Suprapubic skin (tissue), 4 donors: ENCODE measurements at places on chromosomes 13 and 19.

DNA sequence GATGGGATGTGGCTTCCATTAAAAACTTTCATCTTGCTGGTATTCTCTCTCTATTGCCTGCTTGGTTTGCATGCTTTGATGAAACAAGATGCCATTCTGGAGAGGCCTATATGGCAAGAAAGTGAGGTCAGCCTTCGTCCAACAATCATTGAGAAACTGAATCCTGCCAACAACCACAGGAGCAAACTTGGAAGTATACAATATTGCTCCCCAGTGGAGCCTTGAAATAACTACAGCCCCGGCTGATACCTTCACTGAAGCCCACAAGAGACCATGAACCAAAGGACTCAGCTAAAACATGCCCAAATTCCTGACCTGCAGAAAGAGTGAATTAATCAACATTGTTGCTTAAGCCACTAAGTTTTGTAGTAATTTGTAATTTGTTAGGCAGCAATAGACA lies 82.5 kb upstream of the FGF14 start:
- DNase-seq, result no peak

DNA sequence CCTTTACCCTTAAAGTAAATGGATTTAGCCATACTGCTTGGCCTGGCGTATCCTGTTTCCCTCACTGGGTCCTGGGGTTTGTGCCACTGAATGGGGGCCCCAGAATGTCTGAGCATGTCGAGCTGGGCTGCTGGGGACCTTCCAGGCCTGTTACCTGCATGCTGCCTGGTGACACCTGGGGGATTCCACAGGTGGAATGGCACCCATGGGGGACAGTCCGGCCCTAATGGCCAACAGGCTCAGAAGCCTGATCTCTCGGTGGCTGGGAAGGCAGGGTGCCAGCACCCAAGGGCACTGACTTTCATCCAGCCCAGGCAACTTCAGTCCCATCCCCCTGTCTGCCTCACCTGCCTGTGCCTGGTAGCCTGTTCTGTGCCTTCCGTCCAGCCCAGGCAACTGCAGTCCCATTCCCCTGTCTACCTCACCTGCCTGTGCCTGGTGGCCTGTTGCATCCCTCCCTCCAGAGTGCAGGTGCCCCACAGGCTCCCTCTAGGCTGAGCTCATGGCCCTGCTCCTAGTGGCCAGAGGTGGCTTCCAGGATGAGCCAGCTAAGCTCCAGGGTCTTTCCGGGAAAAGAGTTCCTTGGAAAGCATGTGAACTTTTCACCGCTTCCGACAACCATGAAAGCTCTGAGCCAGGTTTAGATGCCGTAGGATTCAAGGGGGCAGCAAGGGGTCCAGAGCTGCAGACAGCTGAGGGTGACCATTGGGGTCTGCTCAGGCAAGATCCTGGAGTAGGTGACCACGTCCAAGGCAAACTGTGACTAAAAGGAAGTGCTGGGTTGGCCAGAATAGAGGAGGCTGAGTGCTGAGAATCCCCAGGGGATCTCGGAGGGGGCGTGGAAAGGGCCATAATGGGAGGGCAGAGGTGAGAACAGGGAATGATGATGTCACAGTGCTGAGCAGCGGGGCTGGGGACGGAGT lies 30.3 kb upstream of the ZNF492 start:
- DNase-seq, result no peak

- peak; percentile 84 for DNase-seq
These were observed 22.8 kb upstream of the SIGLEC11 start for GRCh38 chr19:49983645-49984229.

DNA sequence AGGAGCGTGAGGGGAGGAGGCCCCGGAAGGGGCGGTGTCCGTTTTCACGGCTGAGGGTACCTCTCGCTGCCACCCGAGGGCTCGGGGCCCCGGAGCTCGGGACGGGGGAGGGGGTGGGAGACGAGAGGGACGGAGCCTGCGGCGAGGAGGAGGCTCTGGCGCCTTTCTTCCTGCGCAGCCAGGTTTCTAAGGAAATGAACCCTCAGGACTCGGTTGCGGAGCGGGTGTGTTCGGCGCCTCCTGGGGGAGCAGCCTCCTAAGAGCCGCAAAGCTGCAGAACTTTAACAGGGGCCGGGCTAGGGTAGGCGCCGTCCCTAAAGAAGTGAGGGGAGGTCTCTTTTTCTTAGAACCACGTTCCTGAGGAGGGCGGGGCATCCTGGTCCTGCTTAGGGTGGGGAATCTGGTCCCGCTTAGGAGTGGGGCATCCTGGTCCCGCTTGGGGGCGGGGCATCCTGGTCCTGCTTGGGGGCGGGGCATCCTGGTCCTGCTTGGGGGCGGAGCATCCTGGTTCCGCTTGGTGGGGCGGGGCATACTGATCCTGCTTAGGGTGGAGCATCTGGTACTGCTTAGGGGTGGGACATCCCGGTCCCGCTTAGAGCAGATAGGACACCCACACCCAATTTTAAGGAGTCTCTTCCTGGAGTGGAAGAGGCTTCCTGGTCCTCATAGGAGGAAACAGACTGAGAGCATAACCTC lies 6.2 kb downstream of the SYT5 start:
- DNase-seq, result no peak

- DNase-seq, result no peak
These were observed 45.3 kb upstream of the TRPC4 start for GRCh38 chr13:37914781-37915391.

DNA sequence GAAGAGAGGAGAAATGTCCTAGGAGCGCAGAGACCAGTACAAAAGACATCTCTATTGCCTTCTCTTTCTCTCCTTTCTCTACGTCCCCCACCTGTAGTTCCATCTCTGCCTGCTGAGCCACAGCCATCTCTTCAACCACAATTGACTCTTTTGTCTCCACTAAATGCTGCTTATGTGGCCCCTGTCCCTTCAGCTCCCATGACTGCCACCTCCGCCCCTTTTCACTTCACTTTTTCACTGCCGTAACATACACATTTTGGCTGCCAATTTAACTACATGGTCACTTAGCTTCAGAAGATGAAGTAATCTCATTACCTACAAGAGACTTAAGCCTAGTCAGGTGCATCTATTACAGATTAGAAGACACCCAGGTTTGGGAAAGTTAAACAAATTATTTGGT lies 81.9 kb downstream of the MZT1 start:
- DNase-seq, result no peak

DNA sequence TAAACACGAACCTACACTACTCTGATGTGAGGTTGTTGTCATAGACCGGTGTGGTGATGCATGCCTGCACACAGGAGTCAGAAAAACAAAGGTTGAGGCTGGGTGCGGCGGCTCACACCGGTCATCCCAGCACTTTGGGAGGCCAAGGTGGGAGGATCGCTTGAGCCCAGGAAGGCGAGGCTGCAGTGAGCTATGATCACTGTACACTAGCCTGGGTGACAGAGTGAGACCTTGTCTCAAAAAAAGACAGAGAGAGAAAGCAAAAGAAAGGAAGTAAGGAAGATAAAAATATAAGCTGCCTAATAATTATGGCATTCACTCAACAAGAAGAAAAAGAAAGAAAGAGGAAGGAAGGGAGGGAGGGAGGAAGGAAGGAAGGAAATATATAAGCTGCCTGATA lies 9.3 kb downstream of the GP6 start:
- DNase-seq, result no peak

DNA sequence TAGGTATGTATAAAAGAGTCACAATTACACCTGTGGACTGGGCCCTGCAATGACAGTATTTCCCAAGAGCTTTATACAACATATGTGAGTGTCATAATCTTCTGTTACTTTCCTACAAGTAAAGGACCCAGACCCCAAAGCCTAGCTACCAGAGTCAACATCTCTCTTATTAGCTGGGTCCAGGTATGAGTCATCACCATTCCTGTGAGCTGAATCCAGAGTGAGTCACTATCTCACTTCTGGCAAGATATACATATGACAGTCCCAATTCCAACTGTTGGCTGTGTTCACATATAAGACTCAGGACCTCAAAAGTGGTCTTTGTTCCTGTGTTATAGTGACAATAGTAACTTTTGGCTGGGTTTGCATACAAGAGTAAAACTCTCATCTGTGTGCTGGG lies 46.7 kb downstream of the ZNF729 start:
- DNase-seq, result peak; percentile 1

GRCh38 chr13:84080748-84081530 lies 198.7 kb upstream of the SLITRK1 start:
- DNase-seq, result no peak

- no peak for DNase-seq
These were observed 94.5 kb upstream of the OBI1 start for GRCh38 chr13:78753435-78753834.

GRCh38 chr19:47820410-47820809 lies 1.3 kb upstream of the CRX start:
- DNase-seq, result no peak

DNA sequence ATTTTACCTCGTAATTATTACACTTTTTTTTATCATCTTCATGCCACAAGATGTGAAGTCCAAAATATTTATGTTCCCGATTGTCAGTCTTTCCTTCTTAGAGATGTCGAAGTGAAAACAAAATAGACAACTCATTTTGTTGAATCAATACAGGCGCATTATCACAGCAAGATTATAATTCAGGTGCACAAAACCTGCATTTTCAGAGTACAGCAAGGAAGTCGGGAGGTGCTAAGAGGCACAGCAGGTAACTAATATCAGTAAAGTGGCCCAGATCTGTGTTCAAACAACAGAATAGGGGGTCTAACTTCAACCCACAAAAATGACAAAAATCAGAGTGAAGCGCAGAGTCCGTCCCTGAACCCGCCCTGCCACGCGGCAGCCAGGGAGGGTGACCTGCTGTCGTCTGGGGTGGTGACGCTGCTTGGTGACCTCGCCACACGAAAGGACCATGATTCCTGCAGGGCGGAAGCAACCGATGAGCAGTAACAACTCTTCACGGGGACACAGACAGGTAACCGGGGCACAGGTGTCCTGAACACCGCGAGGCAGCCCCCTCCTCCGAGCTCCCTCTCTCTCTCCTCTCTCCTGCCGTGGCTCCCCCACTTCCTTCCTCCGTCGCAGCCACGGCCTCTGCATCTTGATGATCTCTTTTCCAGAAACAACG lies 50.9 kb upstream of the SPACA7 start:
- DNase-seq, result no peak

DNA sequence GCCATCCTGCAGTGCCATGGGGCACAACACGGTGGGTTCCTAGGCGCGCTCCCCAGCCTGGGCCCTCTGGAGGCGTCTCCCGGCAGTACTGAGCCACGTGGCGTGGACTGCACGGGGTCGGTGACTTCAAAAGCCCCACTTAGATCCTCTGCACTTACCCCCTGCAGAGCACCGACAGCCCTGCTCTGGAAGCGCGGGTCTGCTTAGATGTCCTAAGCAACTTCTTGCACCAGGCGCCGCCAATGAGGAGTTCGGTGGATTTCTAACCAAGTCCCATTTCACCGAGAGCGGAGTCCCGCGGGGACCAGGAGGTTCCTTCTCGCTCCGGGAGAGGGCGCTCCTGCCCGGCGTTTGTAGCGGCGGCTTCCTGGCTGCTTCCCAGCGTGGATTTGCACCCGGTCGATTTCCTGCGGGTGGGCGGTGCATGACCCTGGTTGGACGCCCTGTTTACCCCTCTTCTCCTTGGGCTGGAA lies 25.2 kb upstream of the ZNF845 start:
- no peak for DNase-seq

- DNase-seq, result no peak
These were observed 32.6 kb downstream of the PDE4A start for GRCh38 chr19:10452726-10453618.

GRCh38 chr19:6484831-6485230 lies 3.2 kb upstream of the DENND1C start:
- DNase-seq, result no peak

DNA sequence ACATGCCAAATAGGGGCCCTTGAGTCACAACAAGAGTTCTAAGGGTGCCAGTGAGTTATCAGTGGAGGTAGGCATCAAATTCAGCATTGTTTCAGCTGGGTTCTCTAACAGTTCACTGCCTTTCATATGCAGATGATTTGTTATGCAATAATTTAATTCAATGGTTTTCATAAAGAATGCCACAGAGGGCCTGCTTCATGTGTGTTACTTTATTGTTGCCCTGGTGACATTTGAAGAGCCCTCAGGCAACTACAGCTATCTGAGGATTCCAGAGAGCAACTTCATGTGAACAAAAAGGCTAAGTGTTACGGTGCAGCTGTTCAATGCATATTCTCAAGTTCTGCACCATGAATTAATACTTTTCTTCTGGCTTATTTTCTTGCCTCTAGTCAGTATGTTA lies 43.1 kb upstream of the STARD13 start:
- DNase-seq, result no peak

DNA sequence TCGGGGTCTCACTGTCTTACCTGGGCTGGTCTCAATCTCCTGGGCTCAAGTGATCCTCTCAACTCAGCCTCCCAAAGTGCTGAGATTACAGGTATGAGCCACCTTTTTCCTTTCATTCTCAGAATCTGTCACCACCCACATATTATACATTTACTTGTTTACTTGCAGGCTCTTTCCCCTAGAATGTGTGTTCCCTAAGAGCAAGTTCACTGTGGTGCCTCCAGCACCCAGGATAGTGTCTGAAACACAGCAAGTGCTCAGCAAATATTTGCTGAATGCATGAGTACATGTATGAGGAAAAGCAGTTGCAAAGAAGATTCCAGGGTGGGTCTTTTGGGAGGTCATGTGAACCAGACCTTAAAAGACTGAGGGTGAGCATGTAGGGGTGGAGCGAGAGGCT lies 96.8 kb downstream of the RGCC start:
- no peak for DNase-seq

DNA sequence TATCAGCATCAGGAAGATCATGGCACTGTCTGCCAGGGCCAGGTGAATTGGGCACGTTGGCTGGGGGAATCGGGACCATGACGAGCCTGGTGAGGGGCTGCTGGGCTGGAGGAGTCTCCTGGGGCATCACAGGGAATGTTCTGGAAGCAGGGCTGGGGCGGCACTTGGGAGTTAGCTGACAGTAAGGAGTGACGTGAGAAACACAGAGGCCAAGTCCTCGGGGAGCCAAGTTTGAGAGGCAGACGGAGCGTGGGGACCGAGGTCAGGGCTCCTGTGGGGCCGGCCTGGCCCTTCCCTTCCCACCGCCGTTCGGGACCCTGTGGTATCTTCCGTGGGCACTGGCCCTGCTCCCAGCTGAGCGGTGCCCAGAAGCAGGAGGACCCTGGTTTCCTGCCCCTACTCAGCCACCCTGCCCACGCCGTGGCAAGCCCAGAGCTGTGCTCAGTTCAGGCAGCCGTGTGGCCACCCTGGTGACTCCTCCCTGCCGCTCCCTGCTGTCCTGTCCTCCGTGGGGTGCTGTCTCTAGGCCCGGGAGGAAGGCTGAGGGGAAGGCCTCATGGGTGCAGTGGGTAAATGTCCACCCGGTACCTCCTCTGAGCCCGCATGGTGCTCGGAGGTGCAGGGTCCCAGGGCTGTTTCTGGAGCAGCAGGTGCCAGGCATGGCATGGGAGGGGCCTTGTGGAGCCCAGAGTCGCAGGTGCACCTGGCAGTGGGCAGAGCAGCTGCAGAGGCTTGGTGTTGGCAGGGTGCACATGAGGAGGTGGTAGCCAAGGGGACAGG lies 25.2 kb downstream of the CRTC1 start:
- no peak for DNase-seq

DNA sequence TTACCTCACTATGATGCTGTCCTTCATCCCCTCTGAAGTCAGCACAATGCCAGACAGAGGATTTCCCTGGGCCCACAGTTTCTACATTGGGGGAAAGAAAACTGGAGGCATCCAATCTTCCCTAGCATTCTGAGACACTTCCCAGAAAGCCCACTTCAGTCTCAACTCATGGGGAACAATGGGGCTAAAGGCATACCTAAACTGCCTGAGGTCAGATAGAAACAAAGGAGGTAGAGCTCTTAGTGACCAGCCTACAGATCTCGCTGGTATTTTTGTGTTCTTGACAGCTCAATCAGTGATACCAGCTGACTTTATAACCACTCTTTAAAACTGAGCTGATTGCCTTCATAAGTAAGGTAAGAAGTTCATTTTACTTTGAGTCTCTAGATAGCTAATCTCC lies 881.0 kb upstream of the GPC6 start:
- no peak for DNase-seq
